Ascending aorta (tissue), 2 donors: ENCODE measurements at places on chromosomes 1 and 21.

GRCh38 chr1:231138236-231138635 lies 23.6 kb upstream of the TRIM67 start:
- no peaks in the 10 kb centered on the region for H3K27me3 ChIP-seq
- no peaks in the 10 kb centered on the region for H3K4me1 ChIP-seq
- no peak overlapping the region for H3K27ac ChIP-seq
- no peaks in the 10 kb centered on the region for H3K36me3 ChIP-seq

DNA sequence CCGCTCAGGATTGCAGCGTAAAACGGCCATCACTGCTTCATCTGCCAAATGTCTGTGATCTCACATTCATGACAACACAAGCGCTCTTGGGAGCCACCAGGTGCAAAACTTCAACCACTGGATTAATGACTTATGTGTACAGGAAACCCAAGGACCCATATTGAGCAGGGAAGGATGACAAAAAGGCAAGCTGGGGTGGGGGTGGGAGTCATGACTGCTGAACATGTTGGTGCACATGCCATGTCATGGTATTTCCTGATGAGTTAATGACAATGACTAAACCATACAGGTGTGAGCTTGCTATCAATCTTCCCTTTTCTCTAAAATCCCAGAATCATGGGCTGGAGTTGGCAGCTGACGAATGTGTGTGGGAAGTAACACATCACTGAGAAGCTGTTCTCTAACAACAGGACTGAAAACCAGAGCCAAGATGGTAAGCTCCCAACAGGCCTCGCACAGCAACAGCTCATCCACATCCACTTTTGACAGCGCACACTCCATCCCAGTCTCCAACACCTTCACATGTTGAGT lies 3.1 kb upstream of the SH2D5 start:
- H3K4me1 ChIP-seq: peaks cover 7% of the 10 kb centered on the region
- peaks cover 13% of the 10 kb centered on the region for H3K36me3 ChIP-seq
- H3K27ac ChIP-seq: peak overlapping the region; percentile 7

DNA sequence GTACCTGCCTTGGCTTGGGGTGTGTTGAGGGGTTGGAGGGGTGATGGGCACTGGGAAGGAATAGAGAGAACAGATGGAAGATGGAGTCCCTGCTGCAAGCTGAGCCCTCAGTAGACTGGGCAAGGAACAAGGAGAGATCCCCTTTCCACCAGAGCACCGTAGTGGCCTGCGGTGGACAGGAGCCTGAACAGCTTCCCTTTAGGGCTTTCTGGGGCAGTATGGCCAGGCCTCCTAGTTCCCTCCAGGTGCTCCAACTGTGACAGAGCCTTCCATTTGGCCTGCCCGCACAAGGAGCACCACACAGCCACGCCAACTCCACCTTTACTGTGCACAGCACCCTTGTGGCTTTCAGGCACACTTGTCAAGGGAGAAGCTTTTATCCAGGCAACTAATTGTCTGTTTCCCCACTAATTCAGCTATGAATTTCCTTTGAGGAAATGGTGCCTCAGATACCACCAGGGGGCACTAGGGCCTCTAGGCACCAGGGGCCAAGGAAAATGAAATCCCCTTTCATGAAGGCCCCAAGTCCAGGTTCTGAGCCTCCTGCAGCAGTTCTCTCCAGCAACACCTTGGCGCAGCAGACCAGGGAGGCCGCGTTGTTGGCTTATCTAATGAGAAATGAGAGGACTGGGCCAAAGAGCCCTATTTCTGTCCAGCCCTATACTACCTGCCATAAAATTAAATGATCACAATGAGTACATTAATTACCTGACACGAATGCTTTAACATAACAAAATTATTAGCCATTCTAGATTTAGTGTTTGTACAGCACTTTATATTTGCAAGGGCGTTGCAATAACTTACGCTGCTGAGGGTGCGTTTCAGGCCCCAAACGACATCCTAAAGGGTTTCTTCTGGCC lies 23.1 kb upstream of the ERI3 start:
- no peak for DNase-seq
- H3K27ac ChIP-seq: no peak overlapping the region
- no peaks in the 10 kb centered on the region for H3K4me1 ChIP-seq
- no peaks in the 10 kb centered on the region for H3K36me3 ChIP-seq
- H3K27me3 ChIP-seq: no peaks in the 10 kb centered on the region

DNA sequence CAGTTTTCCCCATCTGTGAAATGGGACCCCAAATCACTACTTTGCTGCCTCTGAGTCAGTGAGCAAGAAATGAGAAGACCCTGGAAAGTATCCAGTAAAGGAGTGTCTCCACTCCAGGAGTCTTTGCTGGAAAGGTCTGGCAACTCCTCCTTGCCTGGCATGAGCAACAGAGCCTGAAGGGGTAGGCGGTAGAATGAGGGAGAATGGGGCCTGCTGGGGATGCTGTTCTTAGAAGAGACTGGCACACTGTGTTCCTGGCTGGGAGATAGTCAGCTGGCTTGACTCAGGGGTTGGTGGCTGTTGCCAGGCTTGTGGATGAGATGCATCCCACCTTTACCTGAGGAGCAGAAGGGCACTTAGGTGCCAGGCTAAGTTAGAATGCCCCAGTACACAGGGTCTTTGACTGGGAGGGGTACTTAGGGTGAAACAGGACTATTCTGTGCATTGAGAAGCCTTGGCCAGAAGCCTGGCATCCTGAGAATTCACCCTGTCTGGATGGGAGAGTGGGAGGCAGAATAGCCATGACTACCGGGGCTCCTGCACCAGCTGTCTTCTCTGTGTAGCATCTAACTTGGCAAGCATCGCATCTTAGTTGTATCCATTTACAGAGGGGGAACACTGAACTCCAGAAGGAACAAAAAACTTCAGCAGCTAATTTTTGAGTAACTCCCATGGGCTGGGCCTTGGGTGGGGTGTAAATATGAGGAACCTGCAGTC lies 2.5 kb downstream of the MFSD2A start:
- H3K36me3 ChIP-seq: no peaks in the 10 kb centered on the region
- DNase-seq: no peak
- H3K27me3 ChIP-seq: no peaks in the 10 kb centered on the region
- H3K4me1 ChIP-seq: peaks cover 2% of the 10 kb centered on the region

DNA sequence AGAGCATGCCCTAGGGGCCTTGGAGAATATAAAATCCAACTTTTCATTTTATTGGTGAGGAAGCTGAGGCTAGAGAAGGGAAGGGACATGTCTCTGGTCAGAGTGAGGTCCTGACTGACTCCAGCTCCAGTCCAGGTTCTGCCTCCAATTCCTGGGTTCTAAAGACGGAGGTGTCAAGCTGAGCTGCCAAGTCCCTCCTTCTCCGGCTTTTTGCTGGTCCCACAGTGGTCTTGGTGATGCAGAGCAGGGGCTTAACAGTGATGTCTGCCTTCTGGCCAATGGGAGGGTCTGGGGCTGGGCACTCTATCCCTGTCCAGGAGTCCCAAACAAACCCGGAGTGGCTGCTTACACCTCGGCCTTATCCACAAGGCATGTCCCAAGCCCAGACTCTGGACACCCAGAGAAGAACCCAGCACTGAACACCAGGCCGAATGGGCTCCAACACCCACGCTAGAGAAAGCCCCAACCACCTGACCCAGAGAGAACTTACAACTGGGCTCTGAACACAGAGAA lies 104.8 kb downstream of the EBNA1BP2 start:
- no peaks in the 10 kb centered on the region for H3K27me3 ChIP-seq
- H3K27ac ChIP-seq: no peak overlapping the region
- no peaks in the 10 kb centered on the region for H3K36me3 ChIP-seq
- peaks cover 3% of the 10 kb centered on the region for H3K4me1 ChIP-seq

DNA sequence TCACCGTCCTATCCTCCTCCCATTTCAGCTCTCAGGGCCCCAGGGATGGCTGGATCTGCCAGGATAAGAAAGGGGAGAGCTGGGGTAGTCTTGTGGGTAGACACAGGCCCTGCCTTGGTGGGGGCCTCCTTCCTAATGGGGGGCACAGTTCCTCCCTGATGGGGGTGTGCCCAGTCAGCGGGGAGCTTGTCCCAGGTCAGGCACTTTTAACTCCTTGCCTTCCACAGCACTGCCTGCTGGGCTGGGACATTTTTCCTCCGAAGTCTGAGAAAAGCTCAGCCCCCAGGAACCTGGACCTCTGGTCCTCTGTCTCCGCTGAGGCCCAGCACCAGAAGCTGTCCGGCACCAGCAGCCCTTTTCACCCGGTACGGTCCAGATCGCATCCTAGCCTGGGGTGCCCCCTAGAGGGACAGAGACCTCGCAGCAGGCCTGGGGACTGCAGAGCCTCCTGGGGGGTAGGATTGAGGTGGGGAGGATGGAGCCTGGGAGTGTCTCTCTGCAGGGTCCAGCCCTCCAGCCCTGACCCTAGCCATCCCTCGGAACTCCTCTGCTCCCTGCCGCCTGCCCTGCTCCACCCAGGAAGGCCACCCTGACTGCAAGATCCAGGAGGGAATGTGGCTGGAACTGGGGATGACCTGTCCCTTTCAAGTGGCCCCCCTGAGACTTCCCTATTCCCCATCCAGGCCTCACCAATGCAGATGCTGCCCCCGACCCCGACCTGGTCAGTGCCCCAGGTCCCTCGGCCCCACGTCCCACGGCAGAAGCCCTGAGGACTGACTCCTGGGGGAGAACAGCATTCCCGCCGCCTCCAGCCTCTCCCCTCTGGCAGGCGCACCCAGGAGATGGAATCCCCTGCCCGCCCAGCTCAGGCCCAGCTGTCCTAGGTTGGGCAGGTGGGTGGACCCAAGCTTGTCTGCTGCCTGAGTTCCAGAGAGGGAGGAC lies 12.0 kb downstream of the MIIP start:
- no peak overlapping the region for H3K4me3 ChIP-seq
- DNase-seq: no peak
- H3K27ac ChIP-seq: no peak overlapping the region
- H3K36me3 ChIP-seq: peaks cover 50% of the 10 kb centered on the region
- no peaks in the 10 kb centered on the region for H3K4me1 ChIP-seq

GRCh38 chr1:167375949-167376348 lies 142.4 kb downstream of the CD247 start:
- H3K27me3 ChIP-seq: no peaks in the 10 kb centered on the region
- no peak overlapping the region for H3K4me3 ChIP-seq
- H3K27ac ChIP-seq: no peak overlapping the region
- peaks cover 7% of the 10 kb centered on the region for H3K36me3 ChIP-seq

DNA sequence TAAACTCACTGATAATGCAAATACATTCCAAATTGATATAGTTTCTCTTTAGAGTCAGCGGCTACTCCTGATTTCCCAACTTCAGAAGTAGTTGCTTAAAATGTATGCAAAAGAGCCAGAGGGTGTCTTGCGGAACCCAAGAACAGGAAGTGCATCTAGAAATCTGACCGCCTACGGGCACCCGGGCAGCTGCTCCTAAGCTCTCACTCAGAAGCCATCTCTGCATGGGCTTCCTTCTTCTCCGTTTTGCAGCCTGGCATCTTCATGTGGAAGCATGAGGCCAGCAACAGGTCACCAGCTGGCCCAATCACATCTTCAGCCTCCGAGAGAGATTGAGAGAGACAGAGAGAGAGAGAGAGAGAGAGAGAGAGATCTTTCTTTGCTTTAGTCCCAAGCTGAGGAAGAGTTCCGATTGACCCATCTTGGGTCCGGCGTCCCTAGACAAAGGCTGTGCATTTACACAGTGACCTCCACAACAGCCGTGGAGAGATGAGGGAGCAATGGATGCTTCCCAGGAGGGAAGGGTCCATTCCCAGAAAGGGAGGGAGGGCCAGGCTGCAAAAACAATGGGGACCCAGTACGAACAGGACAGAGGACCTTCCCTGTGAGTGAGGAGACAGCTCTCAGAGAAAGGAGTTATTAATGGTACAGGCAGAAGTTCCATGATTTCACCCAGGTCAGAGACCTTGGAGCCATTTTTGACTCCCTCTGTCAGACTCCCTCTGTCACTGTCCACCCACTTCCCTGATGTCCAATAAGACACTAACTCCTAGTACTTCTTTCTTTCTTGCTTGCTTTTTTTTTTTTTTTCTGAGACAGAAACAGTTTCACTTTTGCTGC lies 28.2 kb upstream of the SLC30A1 start:
- H3K4me3 ChIP-seq: no peak overlapping the region
- H3K36me3 ChIP-seq: no peaks in the 10 kb centered on the region
- H3K27me3 ChIP-seq: no peaks in the 10 kb centered on the region
- no peak overlapping the region for H3K27ac ChIP-seq

- H3K27ac ChIP-seq: no peak overlapping the region
- no peaks in the 10 kb centered on the region for H3K27me3 ChIP-seq
- DNase-seq: no peak
- H3K4me1 ChIP-seq: no peaks in the 10 kb centered on the region
- no peak overlapping the region for H3K4me3 ChIP-seq
Measured at GRCh38 chr1:231518485-231519034, 9.9 kb upstream of the TSNAX start.

DNA sequence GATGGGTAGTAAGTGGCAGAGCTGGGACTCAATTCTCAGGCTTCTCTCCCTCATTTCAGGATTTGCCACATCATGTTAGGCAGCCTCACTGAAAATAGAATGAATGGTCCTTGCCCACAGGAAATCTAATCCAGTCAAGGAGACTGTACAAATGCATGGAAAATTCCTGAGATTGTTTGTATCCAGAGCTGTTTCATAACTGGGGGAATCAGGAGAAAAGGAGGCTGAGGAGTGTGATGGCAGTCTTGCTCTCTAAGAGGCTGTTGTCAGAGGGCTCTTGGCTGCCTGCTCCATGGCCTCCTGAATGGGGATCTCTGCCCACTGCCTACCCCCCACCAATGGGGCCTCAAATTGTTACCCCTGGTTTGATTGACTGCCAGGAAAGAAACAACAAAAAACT lies 141.9 kb upstream of the TNR start:
- no peaks in the 10 kb centered on the region for H3K27me3 ChIP-seq
- H3K4me1 ChIP-seq: peaks cover 7% of the 10 kb centered on the region
- no peak overlapping the region for H3K4me3 ChIP-seq
- DNase-seq: no peak
- H3K27ac ChIP-seq: peak overlapping the region; percentile 91

DNA sequence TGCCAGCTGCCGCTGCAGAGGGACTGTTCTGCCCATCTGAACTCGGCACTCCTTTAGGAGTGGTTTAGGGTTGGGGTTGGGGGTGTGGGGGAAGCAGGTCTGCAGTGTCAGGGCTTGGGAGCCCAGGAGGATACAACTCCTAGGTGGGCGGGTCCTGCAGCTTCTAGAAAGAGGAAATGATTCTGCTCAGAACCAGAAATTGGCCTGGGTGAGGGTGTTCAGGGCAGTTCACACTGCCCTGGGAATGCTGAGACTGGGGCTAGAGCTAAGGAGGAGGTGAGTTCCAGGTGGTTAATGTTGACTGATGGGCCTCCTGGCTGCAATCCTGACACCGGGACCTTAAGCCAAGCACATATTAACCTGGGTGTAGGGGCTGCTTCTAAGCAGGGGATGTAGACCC lies 4.8 kb upstream of the SLC26A9 start:
- H3K27me3 ChIP-seq: no peaks in the 10 kb centered on the region
- no peak overlapping the region for H3K27ac ChIP-seq
- H3K4me1 ChIP-seq: no peaks in the 10 kb centered on the region
- no peak overlapping the region for H3K4me3 ChIP-seq
- no peak for DNase-seq
